ENCODE measurements at places on chromosomes 5 and 9.

DNA sequence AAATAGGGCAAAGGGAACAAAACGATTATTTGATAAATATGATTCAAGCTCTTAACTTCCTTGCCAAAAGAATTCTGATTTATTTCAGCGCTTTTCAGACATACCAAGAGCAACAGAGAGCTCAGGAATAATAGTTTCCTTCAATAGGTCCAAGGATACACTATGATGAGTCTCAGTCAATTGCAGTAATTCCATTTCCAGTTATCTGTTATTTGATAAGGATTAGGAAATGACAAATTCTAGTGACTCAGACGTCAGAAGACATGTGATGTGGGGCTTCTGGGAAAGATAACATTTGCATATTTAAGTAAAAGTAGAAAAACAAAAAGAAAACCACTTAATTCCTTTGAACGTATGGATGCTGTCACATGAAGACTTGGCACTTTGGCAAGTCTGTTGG, 1250.8 kb upstream of the CDH18 start:
- no peak for DNase-seq

DNA sequence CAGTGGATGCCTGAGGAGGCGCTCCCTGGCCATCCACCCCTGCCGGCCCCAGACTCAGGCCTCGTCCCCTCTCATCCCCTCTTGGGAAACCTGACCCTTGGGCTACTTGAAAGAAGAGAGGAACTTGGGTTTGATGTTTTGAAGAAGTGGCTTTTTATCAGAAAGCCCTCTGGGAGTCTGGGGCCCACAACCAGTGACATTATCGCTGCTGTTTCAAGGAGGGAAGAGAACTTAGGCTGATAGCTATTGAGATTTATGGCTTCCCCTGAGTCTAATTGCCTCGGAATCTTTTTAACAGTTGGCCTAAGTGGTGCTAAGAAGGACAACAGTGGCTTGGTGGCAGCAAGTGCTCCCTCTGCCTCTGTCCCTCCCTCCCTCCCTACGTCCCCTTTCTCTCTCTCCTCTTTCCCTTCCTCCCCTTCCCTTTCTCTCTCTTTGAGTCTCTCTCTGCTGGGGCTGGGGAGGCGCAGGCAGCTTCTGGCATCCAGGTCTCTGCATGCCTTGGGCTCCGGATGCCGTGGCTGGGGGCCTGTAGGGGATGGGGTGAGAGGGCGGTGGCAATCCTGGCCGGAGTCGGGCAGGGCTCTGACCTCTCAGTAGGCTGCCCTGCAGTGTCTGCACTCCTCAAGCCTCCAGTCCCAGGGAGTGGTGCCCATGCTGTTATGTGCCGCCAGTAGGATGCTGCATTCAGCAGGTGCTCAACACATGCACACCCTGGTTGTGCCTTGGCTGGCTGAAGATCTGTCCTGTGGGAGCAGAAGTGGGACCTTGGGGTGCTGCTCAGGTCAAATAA, 49.6 kb upstream of the RXRA start:
- no peak for DNase-seq

DNA sequence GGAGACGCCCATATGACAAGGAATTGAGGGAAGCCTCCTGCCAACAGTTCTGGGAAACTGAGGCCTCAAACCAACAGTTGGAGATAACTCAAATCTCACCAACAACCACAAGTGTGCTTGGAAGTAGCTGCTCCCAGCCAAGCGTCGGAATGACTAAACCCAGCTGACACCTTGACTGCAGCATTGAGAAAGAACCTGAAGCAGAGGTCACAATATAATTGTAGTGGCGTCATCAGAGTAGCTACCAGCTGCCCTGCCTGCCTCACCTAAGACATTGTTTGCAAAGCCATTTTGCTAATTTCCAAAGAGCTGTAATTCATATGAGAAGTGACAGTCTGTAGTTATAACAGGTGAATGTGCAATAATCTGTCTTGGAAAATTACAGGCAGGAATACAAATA, 40.8 kb upstream of the ANKRD31 start:
- DNase-seq = no peak

DNA sequence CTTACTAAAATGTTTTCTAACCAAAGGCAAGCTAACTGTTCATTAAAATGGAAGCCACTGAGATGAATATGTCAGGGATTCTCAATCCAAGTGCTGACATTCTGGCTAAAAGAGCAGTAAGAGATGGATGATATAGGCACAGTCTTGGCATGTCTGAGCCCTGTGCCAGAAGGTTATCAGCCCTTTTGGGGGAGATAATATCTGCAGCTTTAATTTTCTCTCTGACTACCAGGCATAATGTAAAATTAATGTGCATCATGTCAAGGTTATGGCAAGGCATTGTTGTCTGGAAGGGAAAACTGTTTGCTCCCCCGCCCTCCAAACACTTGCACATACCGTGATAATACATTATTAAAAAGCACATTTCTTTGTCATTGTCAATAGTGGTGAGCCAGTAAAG, 609.8 kb downstream of the ZNF608 start:
- DNase-seq = no peak

DNA sequence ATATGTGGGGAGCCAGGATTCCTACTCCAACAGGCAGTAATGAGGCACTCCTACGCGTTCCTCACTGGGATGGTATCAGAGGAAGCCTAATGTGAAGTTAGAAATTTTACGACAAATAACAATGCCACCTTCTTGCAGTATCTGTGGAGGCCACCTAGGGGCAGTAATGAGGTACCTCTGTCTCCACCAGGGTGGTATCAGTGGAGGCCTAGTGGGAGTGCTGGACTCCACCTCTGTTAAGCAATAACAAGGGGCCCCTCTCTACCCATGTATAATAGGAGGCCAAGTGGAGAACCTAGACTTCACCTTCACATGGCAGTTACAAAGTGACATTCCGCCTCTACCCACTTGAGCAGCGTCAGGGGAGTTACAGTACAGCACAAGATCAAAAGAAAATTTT, 147.9 kb downstream of the PLPPR1 start:
- no peak for DNase-seq

- no peak for DNase-seq
Observed at GRCh38 chr5:61084658-61085057, 77.6 kb downstream of the SMIM15 start.

GRCh38 chr5:14872070-14872989, 752 bp upstream of the ANKH start:
- DNase-seq = peak; percentile 47

DNA sequence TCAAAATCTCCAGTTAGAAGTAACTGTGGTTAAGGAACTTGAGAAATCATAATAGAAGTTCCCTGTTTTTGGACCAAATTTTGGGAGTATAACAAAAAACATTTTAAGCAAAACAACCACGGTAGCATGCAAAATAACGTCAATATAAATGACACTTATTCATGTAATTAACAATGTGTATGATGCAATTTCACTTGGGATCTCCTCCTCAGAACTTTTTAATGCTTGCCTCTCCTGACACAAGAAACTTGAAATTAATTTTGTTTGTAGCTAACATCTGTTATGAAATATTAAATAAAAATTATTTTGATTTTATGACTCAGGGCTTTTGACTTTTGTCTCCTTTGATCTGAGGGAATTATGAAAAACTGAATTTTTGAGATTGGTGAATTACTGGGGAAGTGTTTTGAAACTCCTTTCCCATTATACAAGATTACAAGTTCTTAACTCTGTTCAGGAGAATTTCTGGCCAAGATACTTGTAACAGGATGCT, 149.7 kb downstream of the ATP10B start:
- DNase-seq = no peak

DNA sequence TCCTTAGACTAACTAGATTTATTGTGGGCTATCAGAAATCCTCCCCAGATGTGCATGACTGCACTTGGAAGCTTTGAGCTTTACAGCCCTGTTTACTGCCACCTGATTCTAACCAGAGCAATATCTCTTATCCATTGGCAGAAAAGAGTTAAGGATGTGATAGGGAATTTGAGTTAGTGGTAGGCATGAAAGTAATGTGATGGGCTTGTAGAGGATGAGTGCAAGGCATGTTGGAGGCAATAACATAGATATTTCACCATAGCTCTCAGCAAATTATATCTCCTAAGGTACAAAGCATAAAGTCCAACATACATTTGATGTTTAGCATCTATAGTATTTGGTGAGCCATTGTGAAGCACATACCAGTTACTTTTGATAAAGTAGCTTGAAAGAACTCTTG, 103.8 kb downstream of the INVS start:
- no peak for DNase-seq

DNA sequence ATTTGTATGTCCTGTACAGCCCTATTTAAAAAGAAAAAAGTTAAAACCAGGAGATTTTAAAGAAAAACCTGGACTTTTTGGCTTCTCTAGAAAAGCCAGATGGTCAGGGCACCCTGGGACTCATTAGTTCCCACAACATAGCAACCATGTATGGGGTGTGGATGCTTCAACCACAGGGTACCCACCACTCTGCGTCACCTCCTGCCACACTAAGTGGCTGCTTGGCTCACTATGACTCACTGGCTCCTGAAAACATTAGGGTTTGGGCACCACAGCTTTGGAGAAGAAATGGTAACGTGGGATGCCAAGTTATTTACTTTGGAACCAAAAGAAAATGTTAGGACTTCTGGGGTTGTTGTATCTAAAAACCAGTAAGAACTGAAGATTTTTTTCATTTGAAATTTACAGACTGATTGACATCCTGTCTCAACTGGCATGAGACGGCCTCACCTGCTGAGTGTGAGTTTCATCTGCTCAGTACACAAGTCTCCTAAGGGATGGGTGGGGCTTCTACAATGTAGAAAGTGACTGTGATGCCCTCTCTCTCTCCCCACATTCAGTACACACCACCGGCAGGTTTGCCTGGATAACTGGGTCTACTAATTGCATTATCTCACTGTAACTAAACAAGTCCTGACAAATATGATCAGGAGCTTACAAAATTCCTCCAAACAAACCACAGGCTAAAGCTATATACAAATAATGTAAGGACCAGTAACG, 103.9 kb downstream of the ESM1 start:
- no peak for DNase-seq
